ENCODE measurements at places on chromosomes 7 and 10. TPM values are rescaled to one million over a fixed set of nuclear protein-coding genes. Genes with fewer than 3 reads are reported as not detected.

Gene KLF14
- total RNA-seq: 0.22 TPM

Gene TBL2
- total RNA-seq: 90.8 TPM

Gene ANKRD30A
- not detected for total RNA-seq

Gene PDK4
- under 0.01 TPM for total RNA-seq

Gene BAIAP2L1
- total RNA-seq: 10.2 TPM

Gene GRID1
- 0.29 TPM for total RNA-seq

Gene EDRF1
- 17.9 TPM for total RNA-seq

Gene XPNPEP1
- 185 TPM for total RNA-seq

Gene SYNPO2L
- 0.43 TPM for total RNA-seq

Gene CC2D2B
- total RNA-seq: not detected

Gene KEL
- total RNA-seq: not detected

Gene FAM241B
- not detected for total RNA-seq

Gene ACTR3C
- total RNA-seq: 2.0 TPM

Gene LRRC18
- total RNA-seq: not detected

Gene UBE3C
- total RNA-seq: 140 TPM

Gene CPEB3
- total RNA-seq: 0.86 TPM

Gene VIPR2
- not detected for total RNA-seq

Gene PRXL2A
- 33.0 TPM for total RNA-seq

Gene CAV1
- 37.0 TPM for total RNA-seq

Gene RELN
- 0.14 TPM for total RNA-seq

Gene CLDN4
- not detected for total RNA-seq

Gene SPRN
- total RNA-seq: under 0.01 TPM

Gene EVX1
- total RNA-seq: not detected

Gene TEX47
- not detected for total RNA-seq

Gene TCF7L2
- total RNA-seq: 13.8 TPM

Gene UNCX
- not detected for total RNA-seq

Measured in placental pericyte (primary cell).